ENCODE measurements at places on chromosomes 3 and 15. TPM values are rescaled to one million over a fixed set of nuclear protein-coding genes. Genes with fewer than 3 reads are reported as not detected.

The MESD gene
- 35.7 TPM for total RNA-seq

- no peak for DNase-seq
These were observed 34.9 kb upstream of the CILP start for GRCh38 chr15:65246026-65246714.

The ZBBX gene
- total RNA-seq: 3.2 TPM

DNA sequence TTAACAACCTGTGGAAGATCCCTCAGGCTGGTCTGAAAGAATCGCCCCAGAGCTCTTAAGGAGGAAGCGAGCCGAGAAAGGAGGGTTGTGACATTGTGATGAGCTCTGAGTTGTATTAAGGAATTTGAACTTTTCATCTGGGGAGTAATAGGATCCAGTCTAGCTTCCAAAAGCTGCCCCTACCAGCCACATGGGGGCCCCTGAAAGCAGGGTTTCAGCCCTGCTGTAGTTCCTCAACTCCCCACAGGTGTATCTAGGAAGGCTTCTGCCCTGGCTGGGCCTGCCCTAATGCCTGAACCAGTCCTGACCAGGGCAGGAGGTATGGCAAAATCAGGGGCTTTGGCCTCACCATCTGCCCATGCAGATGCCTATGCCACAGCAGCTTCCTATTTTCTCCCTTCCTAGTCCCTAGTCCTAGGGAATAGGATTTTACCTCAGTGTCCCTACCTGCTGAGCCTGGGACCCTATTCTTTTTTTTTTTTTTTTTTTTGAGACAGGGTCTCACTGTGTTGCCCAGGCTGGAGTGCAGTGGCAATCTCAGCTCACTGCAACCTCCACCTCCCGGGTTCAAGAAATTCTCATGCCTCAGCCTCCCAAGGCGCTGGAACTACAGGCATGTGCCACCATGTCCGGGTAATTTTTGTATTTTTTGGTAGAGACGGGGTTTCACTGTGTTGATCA lies 5.0 kb upstream of the AP3S2 start:
- DNase-seq: peak; percentile 44

The NDUFB5 gene
- total RNA-seq: 83.9 TPM

Data from endothelial cell (in vitro differentiated cells).